ENCODE measurements at places on chromosomes 16 and 17. TPM values are rescaled to one million over a fixed set of nuclear protein-coding genes. Genes with fewer than 3 reads are reported as not detected.

NGFR gene
- under 0.01 TPM for total RNA-seq

CYTH1 gene
- total RNA-seq: 22.9 TPM

TEX14 gene
- under 0.01 TPM for total RNA-seq

COTL1 gene
- total RNA-seq: 176 TPM

CMTM3 gene
- total RNA-seq: 21.8 TPM

SDK2 gene
- total RNA-seq: under 0.01 TPM

CACNG3 gene
- total RNA-seq: not detected

MAP2K4 gene
- 21.4 TPM for total RNA-seq

EPOP gene
- total RNA-seq: 0.90 TPM

SCN4A gene
- 0.13 TPM for total RNA-seq

CHST5 gene
- total RNA-seq: 0.13 TPM

TMEM235 gene
- under 0.01 TPM for total RNA-seq

HOXB7 gene
- total RNA-seq: 7.1 TPM

PRAC2 gene
- not detected for total RNA-seq

NFATC3 gene
- total RNA-seq: 24.9 TPM

GJD3 gene
- total RNA-seq: 1.8 TPM

NACA2 gene
- not detected for total RNA-seq

PRAC1 gene
- total RNA-seq: not detected

PRM3 gene
- total RNA-seq: not detected

PPY gene
- not detected for total RNA-seq

SYNGR3 gene
- 1.3 TPM for total RNA-seq

C16orf46 gene
- total RNA-seq: 0.51 TPM

TLCD1 gene
- total RNA-seq: 0.89 TPM

HYDIN gene
- not detected for total RNA-seq

OR4D2 gene
- total RNA-seq: not detected

CCDC78 gene
- 0.76 TPM for total RNA-seq

HSD11B2 gene
- total RNA-seq: not detected

ALDH3A1 gene
- total RNA-seq: under 0.01 TPM

SMIM36 gene
- total RNA-seq: not detected

NDUFAF8 gene
- 14.9 TPM for total RNA-seq

CLEC3A gene
- not detected for total RNA-seq

WWP2 gene
- 20.1 TPM for total RNA-seq

ADCY9 gene
- 6.7 TPM for total RNA-seq

OR2C1 gene
- not detected for total RNA-seq

SLC9A5 gene
- 0.39 TPM for total RNA-seq

RHBDL3 gene
- 0.13 TPM for total RNA-seq

MVP gene
- total RNA-seq: 141 TPM

BORCS6 gene
- 7.8 TPM for total RNA-seq

SLFN14 gene
- under 0.01 TPM for total RNA-seq

RPGRIP1L gene
- total RNA-seq: 4.4 TPM

TOB1 gene
- total RNA-seq: 3.0 TPM

SLC43A2 gene
- 19.4 TPM for total RNA-seq

UQCRC2 gene
- total RNA-seq: 282 TPM
